Mesothelial cell of epicardium (in vitro differentiated cells): ENCODE measurements at places on chromosomes 11 and 22. TPM values are rescaled to one million over a fixed set of nuclear protein-coding genes. Genes with fewer than 3 reads are reported as not detected.
A peak's percentile ranks its signal among the peaks of the same experiment; 100 is the strongest.

DNA sequence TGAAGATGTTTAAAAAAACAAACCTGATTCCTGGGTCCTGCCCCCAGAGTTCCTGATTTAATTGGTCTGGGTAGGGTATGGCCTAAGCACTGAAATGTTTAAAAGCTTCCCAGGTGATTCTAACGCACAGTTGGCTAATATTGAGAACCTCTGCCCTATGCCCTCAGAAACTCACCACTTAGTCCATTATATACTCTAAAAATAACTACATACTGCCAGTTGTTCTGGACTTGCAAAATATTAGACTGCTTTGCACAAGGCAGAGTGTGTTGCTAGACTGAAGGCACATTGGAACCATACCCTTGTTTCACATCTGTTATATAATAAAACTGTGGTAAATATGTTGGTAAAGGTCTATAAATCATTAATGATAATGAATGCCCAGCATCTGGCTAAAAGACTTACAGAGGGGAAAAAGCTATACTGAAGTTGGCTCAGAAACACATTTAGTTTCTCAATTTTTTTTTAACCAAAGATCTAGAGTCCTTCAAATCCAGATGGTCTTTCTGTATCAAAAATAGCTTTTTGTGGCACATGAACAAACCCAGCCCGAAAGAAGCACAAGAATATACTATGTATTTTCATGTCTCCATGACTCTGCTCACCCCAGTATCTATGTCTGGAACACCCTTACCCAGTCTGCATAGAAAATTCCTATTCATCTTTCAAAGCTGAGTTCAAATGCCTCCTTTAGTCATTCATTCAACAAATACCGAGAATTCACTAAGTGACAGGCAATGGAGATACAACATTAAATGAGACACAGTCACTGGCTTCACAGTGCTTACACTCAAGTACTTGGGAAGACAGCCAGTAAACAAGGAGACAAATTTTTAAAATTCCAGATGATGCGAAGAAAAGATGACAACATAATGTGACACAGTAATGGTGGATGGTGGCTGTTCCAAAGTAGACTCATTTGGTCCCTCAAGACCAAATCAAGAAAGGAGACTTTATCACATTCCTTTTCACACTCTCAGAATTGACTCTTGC is 44.1 kb downstream of the RBFOX2 start:
- no peak for DNase-seq

DNA sequence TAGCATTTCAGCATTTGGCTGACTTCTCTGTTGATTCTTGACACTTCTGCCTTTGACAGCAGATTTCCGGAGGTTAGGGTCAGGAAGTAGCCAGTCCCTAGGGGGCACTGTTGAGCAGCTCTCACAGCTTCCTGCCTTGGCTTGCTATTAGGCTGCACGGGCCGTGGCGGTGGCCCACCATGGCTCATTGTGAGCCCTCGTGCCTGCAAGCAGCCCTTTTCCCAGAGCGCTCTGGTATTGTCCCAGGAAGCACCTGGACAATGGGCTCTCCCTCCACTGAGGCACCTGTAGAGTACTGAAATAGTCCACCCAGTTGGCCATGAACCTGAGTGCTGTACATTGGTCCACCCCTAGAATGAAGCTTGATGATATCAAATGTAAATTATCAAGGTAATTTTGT is 100.2 kb upstream of the GAL start:
- DNase-seq: peak; percentile 48

DNA sequence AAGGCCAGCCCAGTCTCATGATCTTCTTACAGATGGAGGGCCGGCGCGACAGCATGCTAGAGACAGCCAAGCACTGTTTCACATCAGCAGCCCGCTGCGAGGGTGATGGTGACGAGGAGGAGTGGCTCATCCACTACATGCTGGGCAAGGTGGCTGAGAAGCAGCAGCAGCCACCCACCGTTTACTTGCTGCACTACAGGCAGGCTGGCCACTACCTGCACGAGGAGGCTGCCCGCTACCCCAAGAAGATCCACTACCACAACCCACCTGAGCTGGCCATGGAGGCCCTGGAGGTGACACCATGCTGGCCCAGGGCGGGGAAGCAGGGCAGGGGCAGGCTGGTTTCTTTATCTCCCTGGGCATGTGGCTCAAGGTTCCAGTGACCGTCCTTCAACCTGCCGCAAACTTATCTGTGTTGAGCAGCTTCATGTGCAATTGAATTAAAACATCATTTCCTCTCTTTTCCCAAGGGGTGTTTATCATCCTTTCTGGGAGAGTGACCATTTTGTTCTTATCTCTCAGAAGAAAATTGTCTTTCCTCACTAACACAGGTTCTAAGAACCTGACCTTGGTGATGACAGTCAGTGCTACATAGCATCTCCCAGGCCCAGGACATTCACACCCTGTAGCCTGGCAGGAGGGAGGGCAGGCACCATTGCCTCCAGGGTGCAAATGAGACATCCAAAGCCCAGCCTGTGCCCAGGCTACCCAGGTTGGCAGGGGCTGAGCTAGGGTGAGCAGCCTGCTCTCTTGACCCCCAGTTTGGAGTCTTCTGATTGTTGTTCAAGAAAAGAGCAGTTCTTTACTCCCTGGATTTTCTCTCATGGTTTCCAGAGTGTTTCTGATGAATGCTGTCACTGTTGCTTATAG is 80.7 kb downstream of the CABIN1 start:
- DNase-seq: no peak

GRCh38 chr11:85663080-85663752 is 1.7 kb downstream of the CREBZF start:
- no peak for DNase-seq

- DNase-seq: no peak
These were observed 370.6 kb upstream of the CADM1 start for GRCh38 chr11:115874843-115875242.

DNA sequence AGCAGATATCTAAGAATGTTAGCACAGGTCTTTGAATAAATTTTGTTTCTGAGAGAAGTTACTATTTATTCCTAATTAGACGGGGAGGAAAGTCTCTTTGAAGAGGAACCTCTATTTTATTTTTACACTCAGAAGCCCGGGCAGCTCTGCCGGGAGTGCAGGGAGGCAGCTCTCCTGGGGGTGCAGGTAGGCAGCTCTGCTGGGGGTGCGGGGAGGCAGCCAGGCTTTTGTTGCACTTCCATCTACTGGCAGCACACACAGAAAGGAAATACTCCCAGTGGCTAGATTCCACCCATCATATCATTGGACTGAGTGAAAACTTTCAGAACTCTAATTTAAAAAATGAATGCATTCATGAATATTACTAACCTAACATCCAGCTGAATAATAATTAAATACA is 24.6 kb downstream of the OR10A6 start:
- DNase-seq: no peak

- no peak for DNase-seq
These were observed 58.3 kb upstream of the CYP2D6 start for GRCh38 chr22:42188808-42189447.

DNA sequence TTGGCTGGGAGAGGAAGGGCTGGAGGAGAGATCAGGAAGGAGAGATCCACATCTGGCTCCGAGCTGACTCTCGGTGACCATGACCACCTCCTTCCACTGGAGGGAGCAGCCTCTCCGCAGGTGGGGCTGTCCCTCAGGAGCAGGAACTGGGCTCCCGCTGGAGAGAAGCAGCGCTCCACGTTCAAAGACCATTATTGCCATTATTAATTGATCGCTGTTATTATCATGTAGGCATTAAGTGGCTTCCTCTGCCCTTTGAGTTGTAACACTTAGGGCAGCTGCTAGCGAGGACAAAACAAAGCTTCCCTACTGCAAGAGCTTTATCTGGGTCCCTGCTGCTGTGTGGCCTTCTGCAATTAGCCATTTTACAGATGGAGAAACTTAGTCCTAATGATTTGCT is 251.9 kb downstream of the ST3GAL4 start:
- peak; percentile 68 for DNase-seq

DNA sequence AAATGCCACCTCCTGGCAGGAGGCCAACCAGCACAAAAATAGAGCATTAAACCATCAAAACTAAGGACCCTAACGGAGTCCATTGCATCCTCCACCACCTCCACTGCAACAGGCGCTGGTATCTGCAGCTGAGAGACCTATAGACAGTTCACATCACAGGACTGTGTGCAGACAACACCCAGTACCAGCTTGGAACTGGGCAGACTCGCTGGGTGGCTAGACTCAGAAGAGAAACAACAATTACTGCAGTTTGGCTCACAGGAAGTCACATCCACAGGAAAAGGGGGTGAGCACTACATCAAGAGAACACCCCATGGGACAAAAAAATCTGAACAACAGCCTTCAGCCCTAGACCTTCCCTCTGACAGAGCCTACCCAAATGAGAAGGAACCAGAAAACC is 11.6 kb upstream of the TMEM45B start:
- no peak for DNase-seq

DNA sequence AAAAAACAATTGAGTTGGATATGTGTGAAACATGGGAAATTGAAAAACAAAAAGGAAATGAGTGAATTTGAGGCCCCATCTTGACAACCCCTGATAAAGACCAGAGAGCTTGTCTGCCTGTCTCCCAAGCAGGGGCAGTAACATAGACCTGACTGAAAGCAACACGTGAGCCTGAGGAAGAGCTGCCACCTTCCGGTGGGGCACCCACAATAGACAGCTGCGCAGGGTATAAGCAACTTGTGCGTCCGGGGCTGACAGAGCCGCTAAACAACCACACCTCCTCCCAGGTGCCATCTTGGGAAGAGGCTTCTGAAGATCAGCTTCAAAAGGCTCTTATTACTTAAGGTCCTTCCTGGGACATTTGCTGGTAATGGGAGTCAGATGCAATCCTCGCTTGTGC is 166.8 kb downstream of the NTM start:
- no peak for DNase-seq

DNA sequence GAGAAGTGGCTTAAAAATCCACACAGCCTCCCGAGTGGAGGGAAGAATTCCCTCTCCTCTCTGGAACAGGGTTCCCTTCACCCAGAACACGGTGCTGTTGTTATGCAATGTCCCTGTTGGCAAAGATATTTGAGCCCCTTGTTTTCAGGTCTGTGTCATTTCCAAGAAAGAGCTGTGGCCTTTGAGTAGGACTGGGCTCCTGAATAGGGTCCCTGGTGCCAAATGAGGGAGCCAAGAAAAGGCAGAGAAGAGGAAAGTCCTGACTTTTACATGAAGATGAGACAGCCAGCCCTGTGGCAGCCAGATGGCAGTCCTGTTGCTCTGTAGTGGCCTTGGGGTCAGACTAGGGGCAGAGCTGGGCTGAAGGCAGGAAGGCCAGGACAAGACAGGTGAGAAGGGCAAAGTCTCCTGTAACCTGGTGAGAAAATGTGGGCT is 51.2 kb upstream of the ELF5 start:
- no peak for DNase-seq

GRCh38 chr11:12526789-12527188 is 147.4 kb upstream of the TEAD1 start:
- no peak for DNase-seq

- no peak for DNase-seq
These were observed 66.6 kb upstream of the ASPHD2 start for GRCh38 chr22:26362471-26362870.

DNA sequence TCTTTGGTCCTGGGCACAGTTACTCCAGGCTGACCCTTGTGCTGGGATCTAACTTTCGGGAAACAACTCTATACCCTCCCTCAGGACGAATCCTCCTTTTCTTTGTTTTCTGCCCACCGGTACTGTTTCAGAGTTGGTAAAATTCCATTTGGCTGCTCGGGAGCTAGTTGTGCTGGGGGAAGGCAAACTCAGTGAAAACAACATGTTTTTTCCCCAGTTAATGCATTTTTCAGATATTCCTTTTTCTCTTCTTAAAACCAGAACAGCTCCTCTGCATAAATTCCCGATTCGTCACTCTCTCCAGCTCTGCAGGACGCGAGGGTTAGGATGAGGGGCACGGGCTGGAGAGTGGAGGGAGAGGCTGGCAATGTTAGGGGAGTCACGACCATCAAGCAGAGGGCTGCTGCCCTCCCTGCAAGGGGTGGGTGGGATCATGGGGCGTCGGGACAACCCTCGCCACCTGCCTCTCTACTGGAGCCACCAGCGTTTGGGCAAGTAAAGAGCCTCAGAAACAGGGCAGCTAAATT is 31.3 kb downstream of the LRRC10B start:
- no peak for DNase-seq

DNA sequence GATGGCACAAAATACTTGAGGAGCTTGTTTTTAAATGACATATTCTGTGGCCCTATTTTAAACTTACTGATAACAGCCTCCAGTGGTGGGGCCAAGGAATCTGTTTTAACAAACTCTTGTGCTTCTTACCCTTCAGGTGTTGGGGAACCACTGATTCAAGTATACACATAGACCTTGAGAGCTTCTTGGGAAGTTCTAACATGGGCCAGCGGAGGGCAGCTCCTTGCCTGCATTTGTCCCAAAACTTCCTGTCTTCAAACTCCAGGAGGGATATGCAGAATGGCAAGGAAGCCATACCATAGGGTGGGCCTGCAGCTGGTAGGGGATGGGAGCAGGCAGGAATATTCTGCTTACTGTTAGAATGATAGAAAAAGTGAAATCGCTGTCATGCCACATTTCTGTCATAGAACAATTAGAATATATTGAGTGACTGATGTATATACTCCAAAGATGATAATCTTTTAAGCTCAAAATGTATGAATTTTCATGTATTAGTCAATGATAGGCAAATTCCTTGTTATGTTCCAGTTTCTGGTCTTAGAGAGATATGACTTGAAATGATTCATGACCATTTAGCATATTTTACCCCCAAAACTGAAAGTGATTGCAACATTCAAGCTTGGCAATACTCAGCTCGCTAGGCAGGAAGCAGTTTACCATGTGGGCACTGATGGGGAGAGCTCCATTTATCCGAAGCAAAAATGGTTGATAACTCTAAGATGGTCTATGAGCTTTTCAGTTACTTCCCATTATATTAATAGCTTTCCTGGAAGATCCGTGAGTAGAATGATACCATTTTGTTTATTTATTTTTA is 9.2 kb downstream of the EXT2 start:
- DNase-seq: no peak

GRCh38 chr22:32073823-32074380 is 30.8 kb downstream of the SLC5A1 start:
- DNase-seq: no peak

ARCN1 gene
- 139 to 144 TPM (median 140 TPM) in 3 replicates for total RNA-seq

CHST1 gene
- 1.0 to 1.6 TPM (median 1.4 TPM) in 3 replicates for total RNA-seq

TCF20 gene
- total RNA-seq: 77.4 to 82.2 TPM (median 80.7 TPM) in 3 replicates
